ENCODE measurements at places on chromosomes 1 and 21.

DNA sequence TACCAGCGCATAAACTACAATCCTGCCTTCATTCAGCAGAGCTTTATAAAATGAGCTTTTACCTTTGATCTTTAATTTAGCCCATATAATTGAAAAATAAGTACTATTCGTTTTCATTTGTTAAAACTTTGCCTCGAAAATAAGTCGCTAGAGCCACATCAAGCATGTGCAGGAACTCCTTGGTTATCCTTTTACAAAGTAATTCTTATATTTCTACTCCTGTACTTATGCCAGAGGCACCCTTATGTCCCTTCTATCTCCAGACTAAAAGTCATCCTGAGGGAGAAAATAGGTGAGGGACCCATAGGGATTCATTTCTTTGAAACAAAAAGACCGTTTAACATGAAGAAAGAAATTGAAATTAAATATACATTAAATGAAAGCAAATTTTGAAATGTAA, 278.2 kb upstream of the C1orf105 start:
- DNase-seq = no peak

DNA sequence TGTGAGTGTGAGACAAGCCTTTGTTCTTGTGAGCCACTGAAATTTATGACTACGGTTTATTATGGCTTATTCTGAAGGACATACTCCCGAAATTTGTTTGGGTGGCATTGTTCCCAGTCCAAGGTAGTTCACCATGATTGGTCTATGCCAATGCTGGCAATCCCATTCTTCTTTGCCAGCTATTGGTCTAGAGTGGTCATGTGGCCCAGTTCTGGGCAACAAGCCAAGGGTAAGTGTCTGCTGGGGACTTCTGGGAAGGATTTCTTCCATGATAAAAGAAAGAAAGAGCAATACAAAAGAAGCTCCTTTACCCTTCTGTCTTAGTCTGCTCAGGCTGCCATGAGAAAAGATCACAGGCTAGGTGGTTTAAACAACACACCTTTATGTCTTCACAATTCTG, 201.6 kb downstream of the SLC35F3 start:
- no peak for DNase-seq

- no peak for DNase-seq
Measured at GRCh38 chr1:185533596-185533995, 200.6 kb upstream of the HMCN1 start.

GRCh38 chr1:71399594-71399993, 318.8 kb upstream of the ZRANB2 start:
- no peak for DNase-seq

DNA sequence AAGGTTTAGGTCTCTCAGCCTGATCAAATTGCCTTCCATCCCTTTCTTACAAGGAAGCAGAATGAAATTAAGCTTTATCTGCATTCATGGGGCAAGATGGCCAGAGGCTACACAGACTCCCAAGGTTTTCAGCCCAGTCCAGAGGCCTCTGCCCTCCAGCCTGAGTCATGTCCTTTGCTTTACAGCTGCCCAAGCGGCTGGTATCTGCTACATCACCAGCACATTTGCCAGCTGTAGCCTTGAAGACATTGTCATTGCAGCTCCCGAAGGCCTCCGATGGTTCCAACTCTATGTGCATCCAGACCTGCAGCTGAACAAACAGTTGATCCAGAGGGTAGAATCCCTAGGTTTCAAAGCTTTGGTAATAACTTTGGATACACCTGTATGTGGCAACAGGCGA, 16.0 kb downstream of the HAO2 start:
- DNase-seq = no peak

- DNase-seq = no peak
Measured at GRCh38 chr21:46096596-46097335, 1.1 kb upstream of the COL6A2 start.

DNA sequence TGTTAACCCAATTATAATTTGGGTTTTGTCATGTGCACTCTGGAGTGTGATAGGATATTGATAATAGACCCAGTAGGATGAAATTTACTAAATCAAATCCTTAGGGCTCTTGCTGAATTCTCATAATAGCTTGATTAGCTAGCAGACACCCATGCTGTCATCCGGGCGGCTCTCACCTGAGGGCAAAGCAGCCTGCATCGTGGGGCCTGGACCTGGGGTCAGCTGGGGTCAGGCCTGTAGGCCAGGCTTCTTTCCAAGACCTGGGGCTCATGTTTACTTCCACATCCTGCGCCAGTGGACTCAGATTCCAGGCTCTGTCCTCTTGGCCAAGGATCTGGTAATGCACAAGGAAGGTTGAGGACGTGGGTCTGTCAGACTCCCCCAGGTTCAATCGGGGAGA, 486.3 kb downstream of the NPHP4 start:
- no peak for DNase-seq

DNA sequence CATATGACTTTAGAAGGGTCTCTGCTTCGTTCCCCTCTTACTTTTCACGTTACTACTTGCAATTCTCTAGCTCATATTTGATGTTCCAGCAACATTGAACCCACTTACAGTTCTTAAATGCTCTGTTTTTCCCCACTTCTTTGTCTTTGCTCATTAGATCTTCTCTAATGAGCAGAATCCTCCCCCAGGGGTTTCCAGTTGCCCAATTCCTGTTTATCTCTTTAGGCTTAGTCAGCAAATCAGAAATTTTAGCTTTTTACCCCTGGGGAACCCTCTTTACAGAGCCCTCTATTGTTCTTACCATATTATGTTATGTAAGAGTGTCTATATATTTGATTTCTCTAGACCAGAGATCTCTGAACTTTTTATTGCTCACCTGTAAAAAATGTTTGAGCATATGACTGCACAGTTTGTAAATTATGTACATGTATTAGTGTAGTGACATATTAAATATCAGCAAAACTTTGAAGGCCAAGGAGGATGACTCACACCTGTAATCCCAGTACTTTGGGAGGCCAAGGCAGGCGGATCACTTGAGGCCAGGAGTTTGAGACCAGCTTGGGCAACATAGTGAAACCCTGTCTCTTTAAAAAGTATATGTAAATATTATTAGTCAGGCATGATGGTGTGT, 71.4 kb downstream of the FNBP1L start:
- no peak for DNase-seq

- DNase-seq = no peak
Measured at GRCh38 chr1:105416261-105416660, 1640.2 kb upstream of the PRMT6 start.

- no peak for DNase-seq
Measured at GRCh38 chr1:70458131-70458530, 47.1 kb downstream of the CTH start.

DNA sequence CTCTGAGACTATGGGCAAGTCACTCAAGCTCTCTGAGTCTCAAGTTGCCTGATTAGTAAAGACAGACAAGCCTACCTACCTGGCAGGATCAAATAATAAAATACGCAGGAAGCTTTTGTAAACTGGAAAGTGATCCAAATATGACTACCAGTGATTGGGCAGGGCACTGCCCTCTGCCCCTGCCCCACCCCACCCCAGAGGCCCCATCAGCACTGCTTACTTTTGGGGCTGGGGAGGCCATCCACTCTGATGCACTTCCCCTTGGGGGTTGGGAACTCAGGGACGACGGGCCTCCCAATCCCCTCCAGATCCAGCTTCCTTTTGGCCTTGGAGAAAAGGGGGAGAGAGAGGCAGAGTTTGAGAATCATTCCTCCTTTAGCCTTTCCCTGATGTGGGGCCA, 6.9 kb downstream of the E2F2 start:
- no peak for DNase-seq
